ENCODE measurements at places on chromosomes 11 and 22. TPM values are rescaled to one million over a fixed set of nuclear protein-coding genes. Genes with fewer than 3 reads are reported as not detected.

C2CD3 gene
- 11.4 TPM for total RNA-seq

TALDO1 gene
- total RNA-seq, result 214 TPM

RHOD gene
- total RNA-seq, result 269 TPM

IGLL1 gene
- not detected for total RNA-seq

MUC5AC gene
- total RNA-seq, result not detected

CD82 gene
- total RNA-seq, result 69.7 TPM

SPON1 gene
- not detected for total RNA-seq

E2F8 gene
- total RNA-seq, result 1.0 TPM

SHISAL1 gene
- total RNA-seq, result 1.6 TPM

TSGA10IP gene
- not detected for total RNA-seq

SLC22A8 gene
- total RNA-seq, result not detected

VPREB3 gene
- total RNA-seq, result not detected

CCDC89 gene
- 0.76 TPM for total RNA-seq

MMP1 gene
- 30.6 TPM for total RNA-seq

PYGM gene
- total RNA-seq, result not detected

KREMEN1 gene
- 13.8 TPM for total RNA-seq

TRPM5 gene
- not detected for total RNA-seq

SHISA8 gene
- total RNA-seq, result not detected

ENTHD1 gene
- not detected for total RNA-seq

MPZL3 gene
- 12.1 TPM for total RNA-seq

MAP6 gene
- total RNA-seq, result 0.38 TPM

OR4S2 gene
- total RNA-seq, result not detected

TCN1 gene
- 0.08 TPM for total RNA-seq

KRTAP5-8 gene
- not detected for total RNA-seq

FOLR3 gene
- total RNA-seq, result 19.8 TPM

KCNJ11 gene
- not detected for total RNA-seq

OR5A1 gene
- not detected for total RNA-seq

RNASEH2C gene
- total RNA-seq, result 94.1 TPM

C11orf21 gene
- not detected for total RNA-seq

FOSL1 gene
- 141 TPM for total RNA-seq

GGT5 gene
- total RNA-seq, result 0.30 TPM

UPB1 gene
- not detected for total RNA-seq

CNIH2 gene
- total RNA-seq, result not detected

GAL gene
- total RNA-seq, result 6.1 TPM

PKDREJ gene
- not detected for total RNA-seq

CCDC15 gene
- total RNA-seq, result 11.2 TPM

TMPRSS13 gene
- total RNA-seq, result 0.70 TPM

PGA5 gene
- total RNA-seq, result not detected

PLAAT4 gene
- total RNA-seq, result not detected

IGSF9B gene
- 0.15 TPM for total RNA-seq

SGSM1 gene
- total RNA-seq, result 0.04 TPM

RPUSD4 gene
- total RNA-seq, result 16.6 TPM

AQP11 gene
- total RNA-seq, result 0.11 TPM

CALCA gene
- total RNA-seq, result not detected

GRM5 gene
- total RNA-seq, result not detected

VPREB1 gene
- not detected for total RNA-seq

MS4A12 gene
- total RNA-seq, result not detected

SULT4A1 gene
- 0.08 TPM for total RNA-seq

SDHAF2 gene
- 38.8 TPM for total RNA-seq

Data from hair follicular keratinocyte (primary cell).